ENCODE measurements at places on chromosomes 4 and X. TPM values are rescaled to one million over a fixed set of nuclear protein-coding genes. Genes with fewer than 3 reads are reported as not detected.
A peak's percentile ranks its signal among the peaks of the same experiment; 100 is the strongest.

- no peak overlapping the region for H3K27ac ChIP-seq
- H3K4me3 ChIP-seq = no peak overlapping the region
- peaks cover 12% of the 10 kb centered on the region for H3K4me1 ChIP-seq
- no peaks in the 10 kb centered on the region for H3K36me3 ChIP-seq
- no peak for DNase-seq
Measured at GRCh38 chr4:128600410-128600809, 209.1 kb upstream of the JADE1 start.

DNA sequence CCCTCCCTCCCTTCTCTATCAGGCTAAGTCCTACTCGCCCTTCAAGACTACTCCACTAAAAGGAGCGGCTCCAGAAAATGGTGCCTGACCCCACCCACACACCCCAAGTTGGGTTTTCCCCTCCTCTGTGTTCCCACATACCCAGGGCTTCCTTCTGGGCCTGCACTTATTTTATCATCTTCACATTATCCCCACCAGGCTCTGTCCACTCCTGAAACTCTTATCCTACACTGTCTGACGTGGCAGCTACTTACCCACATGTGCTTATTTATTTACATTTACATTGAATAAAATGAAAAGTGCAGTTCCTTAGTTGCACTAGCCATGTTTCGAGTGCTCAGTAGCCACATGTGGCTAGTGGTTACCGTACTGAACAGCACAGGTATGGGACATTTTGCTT, 5.1 kb upstream of the KDM5C start:
- H3K27me3 ChIP-seq = no peaks in the 10 kb centered on the region
- no peak overlapping the region for H3K27ac ChIP-seq
- DNase-seq = no peak
- no peaks in the 10 kb centered on the region for H3K36me3 ChIP-seq

GRCh38 chrX:10223276-10223675, 66.5 kb downstream of the CLCN4 start:
- H3K27me3 ChIP-seq = no peaks in the 10 kb centered on the region
- H3K36me3 ChIP-seq = no peaks in the 10 kb centered on the region
- no peak overlapping the region for H3K27ac ChIP-seq

DNA sequence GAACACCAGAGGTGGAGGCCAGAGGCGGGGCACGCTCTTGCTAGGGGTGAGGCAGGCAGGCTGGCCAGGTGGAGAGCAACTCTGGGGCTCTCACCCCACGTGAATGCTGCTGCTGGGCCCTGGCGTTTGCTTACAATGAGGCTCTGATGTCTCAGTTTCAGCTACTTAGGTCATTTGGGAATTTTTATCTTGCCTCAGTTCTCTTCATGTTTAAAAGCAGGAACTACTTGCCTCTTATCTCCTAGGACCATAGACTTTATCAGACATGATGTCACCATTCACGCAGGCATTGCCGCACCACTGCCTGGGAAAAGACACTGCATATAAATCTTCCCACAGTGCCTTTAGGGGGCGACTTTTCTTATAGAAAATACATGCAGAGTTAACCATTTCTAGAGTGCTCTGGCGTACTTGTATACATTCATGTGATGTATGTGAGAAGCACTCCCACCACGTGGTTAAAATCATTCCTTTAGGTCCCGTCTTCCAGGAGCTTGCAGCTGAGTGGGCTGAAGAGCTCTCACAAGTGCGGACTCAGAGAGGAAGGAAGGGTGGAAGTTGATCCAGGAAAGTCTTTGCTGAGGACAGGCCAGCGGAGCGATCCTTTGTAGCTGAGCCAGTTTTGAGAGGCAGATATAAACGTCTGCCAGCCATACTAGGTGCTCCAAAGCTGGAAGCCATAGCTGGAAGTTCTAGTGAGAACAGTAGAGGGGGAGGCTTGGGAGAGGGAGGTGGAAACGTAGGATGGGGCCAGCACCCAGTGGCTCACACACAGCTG, 84.3 kb upstream of the CLDN34 start:
- no peaks in the 10 kb centered on the region for H3K4me1 ChIP-seq
- no peaks in the 10 kb centered on the region for H3K36me3 ChIP-seq
- no peak for DNase-seq
- no peak overlapping the region for H3K4me3 ChIP-seq

DNA sequence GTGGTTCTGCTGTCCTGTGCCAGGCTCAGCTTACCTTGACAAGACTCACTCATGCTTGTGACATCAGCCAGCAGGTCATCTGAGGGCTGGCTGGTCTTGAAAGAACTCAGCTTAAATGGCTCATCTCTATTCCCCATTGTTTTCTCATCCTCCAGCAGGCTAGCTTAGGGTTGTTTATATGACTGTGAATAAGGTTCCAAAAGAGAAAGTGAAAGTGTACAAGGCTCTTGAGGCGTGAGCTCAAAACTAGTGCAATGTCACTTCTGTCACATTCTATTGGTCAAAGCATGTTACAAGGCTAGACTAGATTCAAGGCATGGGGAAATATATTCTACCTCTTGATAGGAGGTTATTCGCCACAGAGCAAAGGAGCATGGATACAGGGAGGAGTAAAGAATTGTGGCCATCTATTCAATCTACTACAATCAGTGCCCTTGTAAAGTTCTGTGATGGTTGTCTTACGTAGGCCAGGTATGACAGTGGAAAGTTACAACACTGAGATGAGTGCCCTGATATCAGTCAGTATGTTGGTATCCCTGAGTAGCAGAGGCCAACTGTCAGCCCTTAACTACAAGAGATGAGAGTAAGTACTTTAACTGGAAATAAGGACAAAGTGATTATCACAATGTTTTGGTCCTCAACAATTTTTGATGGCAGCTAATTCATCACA, 19.8 kb upstream of the TMLHE start:
- H3K4me3 ChIP-seq = no peak overlapping the region
- H3K27ac ChIP-seq = no peak overlapping the region
- no peaks in the 10 kb centered on the region for H3K36me3 ChIP-seq
- no peak for DNase-seq
- no peaks in the 10 kb centered on the region for H3K27me3 ChIP-seq

- no peak overlapping the region for H3K27ac ChIP-seq
- no peaks in the 10 kb centered on the region for H3K36me3 ChIP-seq
- H3K27me3 ChIP-seq = no peaks in the 10 kb centered on the region
- H3K4me1 ChIP-seq = no peaks in the 10 kb centered on the region
Measured at GRCh38 chrX:11371106-11371505, 77.9 kb downstream of the AMELX start.

- peaks cover 13% of the 10 kb centered on the region for H3K4me1 ChIP-seq
- DNase-seq = peak; percentile 33
Measured at GRCh38 chrX:39766855-39767254, 330.9 kb downstream of the BCOR start.

Gene ASB9
- 2.5 TPM for total RNA-seq

Gene TIGD2
- 2.8 TPM for total RNA-seq

Gene POLA1
- 20.6 TPM for total RNA-seq

Data from thoracic aorta (tissue), 2 donors.